ENCODE measurements at places on chromosomes 13 and 19.

DNA sequence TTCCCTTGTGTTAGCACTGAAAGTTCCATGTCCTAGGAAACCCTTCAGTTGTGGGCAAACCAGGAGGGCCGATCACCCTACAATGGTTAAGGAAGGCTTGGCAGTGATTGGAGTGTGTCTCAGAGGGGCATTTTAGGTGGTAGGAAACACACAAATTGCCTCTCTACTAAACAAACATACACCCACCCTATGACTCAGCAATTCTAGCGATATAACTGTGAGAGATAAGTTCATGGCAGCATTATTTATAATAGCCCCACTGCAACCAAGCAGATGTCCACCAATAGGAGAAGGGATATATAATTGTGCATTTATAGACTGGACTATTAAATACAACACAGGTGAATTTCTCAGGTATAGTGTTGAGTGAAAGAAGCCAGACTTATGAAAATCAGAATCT is 543.1 kb downstream of the UQCRFS1 start:
- DNase-seq, result no peak

GRCh38 chr13:30051531-30052060 is 201.2 kb upstream of the UBL3 start:
- no peak for DNase-seq

DNA sequence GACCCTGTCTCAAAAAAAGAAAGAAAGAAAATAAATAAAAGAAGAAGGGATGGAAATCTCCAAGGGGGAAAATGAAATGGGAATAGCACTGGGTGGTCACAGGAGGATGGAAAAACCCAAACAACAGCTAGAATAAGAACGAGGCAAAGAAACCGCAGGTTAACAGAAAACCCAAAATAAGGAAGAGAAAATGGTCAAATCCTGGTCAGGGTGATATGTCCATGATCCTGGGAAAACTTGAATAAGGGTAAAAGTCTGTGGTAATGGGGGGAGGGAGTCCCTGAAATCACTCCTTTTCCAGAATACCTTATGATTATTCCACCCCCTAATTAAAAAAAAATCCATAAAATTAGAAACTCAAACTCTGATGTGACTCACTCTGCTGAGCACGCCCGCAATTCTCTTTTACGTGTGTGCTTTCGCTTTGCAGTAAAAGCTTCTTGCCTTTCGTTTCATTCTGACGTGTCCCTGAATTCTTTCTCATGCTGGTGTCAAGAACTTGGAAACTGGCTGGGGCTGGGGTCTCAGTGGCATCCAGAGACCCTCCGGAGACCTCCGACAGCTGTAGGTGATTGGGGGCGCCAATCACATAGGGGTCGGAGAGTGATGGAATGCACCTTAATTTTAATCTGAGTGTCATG is 4.3 kb upstream of the NAXD start:
- no peak for DNase-seq

DNA sequence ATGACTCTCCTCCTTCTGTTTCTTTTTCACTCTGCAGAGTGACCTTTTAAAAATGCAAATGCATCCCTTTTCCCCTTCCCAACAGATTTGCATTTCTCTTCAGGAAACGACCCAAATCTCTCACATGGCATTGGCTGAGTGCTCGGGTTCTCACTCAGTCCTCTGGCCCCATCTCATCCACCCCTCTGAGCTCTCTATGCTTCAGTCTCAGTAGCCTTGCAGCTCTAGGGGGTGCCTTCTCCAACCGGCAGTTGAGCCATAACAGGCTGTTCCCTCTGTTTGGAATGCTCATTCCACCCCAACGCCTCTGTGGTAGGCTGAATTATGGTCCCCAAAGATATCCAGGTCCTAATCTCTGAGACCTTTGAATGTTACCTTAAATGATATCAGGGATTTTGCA is 78.2 kb downstream of the AKAP11 start:
- no peak for DNase-seq

All from stimulated activated CD8-positive, alpha-beta memory T cell treated with anti-CD3 and anti-CD28 coated beads, Interleukin-2, amount 100 ng/mL, for 1 hour (primary cell).